Renal cortex interstitium (tissue), 15 donors: ENCODE measurements at places on chromosomes 5 and 9.

- no peak for DNase-seq
These were observed 60.3 kb downstream of the GNA14 start for GRCh38 chr9:77587851-77588250.

DNA sequence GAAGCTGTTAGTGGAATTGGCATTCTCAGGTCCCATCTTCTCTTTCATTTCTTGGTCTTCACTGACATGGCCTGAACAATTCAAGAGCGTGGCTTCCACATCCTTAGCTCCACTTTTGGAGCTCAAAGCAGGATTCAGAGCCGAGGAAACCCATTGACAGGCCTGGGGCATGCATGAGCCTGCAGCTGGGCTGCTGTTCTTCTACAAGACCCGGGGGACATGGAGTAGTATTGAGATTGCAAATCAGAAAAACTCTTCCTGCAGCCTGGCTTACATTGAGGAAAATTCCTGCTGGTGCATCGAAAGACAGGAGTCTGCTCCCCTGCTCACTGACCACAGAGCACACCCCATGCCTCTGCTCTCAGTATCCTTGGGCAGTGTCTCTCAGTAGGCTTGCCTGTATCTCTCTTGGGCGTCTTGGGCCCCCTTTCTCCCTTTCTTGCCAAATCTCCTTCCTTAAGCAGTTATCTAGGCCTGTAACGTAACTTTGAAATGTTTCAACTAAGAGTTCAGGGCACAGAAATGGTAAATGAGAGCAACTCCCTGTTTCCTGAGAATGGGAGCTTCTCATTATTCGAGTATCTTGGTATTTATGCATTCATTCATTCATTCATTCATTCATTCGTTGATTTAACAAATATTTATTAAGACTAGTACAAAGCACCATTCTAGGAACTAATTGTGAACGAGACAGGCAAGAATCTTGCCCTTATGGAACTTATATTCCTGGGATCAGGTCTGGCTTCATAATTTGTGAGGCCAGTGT is 603.6 kb upstream of the CLINT1 start:
- no peak for DNase-seq

- peak; percentile 44 for DNase-seq
These were observed 10.8 kb downstream of the KCNV2 start for GRCh38 chr9:2727966-2728613.

DNA sequence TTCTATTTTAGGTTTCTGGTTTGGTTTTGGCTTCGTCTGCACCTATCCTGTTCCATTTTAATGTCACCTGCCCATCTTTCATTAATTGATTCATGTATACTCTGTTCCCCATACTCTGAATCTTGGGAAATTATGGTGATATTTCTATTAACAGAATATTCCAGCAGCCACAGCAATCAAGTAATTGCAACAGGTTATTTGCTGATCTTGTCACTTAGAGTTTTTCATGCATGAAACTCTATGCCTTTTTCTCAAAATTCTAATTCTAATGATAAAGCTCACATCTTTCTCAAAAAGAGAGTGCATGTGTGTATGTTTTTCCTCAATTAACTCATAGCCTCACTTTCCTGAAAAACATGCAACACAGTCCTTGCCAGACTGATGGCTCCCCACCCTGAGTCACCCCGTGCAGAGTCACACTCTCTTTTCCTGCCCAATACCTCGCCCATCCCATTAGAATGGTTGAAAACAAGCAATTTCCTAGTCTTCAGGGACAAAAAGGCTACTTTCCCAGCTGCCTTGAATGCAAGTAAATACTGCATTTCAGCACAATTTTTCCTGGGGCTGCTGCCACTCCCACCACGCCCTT is 15.6 kb downstream of the GFRA3 start:
- DNase-seq, result no peak

DNA sequence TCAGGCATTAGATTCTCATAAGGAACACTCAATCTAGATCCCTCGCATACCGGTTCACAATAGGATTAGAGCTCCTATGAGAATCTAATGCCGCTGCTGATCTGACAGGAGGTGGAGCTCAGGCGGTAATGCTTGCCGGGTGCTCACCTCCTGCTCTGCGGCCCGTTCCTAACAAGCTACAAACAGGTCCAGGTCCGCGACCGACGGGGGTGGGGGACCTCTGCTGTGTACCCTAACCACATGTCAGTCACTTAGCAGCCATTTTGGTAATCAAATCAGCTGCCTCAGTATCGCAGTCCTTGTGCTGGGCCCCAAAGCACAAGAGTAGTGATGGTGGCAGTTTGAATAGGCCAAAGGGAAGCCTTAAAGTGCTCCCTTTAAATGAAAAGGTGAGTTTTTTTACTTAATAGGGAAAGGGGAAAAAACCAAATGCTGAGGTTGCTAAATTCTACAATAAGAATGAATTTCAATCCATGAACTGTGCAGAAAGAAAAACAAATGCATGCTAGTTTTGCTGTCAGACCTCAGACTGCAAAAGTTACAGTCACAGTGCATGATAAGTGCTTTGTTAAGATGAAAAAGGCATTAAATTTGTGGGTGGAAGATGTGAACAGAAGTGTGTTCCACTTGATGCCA is 67.0 kb upstream of the TNPO1 start:
- no peak for DNase-seq

- no peak for DNase-seq
These were observed 524.5 kb upstream of the RGMB start for GRCh38 chr5:98248949-98249348.

GRCh38 chr5:176603091-176603490 is 6.9 kb downstream of the GPRIN1 start:
- DNase-seq, result no peak

DNA sequence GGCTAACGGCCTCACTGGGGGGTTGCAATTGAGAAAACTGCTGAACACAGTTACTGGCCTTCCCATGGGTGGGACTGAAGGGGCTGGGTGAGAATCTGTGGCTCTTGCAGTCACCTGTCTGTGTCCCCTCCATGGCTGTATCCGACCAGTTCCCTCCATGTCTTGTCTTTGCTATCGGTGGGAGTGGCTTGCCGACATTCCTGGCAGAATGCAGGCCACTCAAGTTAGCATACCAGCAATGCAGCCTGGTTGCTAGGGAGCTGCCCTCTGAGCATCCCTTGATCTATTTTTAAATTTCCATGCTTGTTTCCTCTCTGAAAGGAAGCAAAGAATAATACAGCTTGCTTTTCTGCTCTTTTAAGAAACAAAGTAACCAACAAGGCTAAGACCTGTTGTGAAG is 1509.7 kb upstream of the WWC1 start:
- no peak for DNase-seq
